COLO829 (cell line): ENCODE measurements at places on chromosomes 5 and 9.

GRCh38 chr9:72349911-72350310, 15.1 kb downstream of the ZFAND5 start:
- no peak for DNase-seq

GRCh38 chr5:75498208-75498777, 13.1 kb downstream of the CERT1 start:
- no peak for DNase-seq

GRCh38 chr5:159353661-159354252, 23.5 kb upstream of the IL12B start:
- no peak for DNase-seq

DNA sequence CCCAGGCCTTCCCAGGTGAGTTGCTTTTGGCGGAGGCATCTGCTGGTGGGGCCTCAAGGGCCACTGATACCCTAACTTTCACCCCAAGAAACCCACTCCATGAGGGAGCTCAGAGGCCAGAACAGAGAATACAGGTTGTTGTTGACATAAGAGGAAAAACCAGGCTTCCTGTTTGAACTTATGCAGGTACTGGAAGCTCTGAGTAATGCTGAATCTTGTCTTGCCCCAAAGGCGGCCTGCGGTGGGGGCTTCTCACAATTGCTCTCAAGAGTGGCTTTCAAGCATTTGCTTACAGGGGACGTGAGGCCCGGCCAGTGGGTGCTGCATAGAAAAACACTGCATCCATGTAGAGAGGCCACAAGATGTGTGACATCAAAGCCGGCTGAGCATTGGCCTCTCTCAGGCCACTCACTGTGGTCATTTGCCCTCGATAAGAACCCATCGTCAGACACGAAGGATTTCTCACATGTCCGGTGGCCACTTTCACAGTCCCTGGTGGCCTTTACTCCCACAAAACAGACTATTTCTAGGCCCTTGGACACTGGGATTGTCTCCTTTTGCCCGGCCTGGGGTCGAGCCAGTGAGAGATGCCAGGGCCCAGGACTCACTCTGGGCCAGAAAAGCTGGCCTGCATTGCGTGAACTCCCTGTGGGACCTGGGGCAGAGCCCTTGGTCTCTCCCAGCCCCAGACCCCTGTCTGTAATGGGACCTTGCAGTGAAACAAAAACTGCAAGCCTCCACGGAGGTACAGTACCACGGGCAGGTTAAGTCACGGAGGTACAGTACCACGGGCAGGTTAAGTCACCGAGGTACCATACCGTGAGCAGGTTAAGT, 34.5 kb upstream of the TCF7 start:
- no peak for DNase-seq

GRCh38 chr9:37676411-37676830, 25.7 kb downstream of the FRMPD1 start:
- DNase-seq, result no peak

DNA sequence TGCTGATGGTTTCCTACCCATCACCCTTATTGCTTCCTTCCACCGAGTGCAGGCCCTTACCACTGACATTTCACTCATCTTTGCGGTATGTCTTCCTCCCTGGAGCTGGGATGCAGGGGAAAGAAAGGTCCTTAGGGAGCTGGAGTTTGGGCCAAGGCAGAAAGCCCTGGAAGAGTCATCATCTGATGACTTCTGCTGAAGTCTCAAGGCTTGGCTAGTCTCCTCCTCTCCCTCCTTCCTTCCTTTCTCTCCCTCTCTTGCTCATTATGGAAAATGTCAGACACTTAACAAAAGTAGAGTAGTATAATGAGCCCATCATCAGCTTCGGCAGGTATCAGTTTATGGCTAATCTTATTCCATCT, 40.0 kb downstream of the LARP1 start:
- no peak for DNase-seq

DNA sequence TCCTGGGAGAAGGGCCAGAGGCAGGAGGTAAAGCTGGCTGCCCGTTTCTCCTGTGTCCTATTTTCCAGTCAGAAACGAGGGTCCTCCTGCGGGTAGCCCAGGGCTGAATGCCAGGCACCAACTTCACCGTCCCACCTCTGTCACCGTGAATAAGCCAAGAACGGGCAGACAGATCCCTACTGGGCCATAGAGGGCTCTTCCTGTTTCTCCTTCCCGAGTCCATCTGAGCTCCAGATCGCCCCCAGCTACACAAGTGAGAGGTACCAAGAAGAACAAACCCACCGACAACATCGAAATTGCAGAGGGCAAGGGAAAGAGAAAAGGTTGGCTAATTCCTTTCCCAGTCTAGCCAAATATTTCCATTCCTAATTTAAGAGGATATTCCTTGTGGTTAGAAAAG, 93.7 kb downstream of the SPOCK1 start:
- no peak for DNase-seq

DNA sequence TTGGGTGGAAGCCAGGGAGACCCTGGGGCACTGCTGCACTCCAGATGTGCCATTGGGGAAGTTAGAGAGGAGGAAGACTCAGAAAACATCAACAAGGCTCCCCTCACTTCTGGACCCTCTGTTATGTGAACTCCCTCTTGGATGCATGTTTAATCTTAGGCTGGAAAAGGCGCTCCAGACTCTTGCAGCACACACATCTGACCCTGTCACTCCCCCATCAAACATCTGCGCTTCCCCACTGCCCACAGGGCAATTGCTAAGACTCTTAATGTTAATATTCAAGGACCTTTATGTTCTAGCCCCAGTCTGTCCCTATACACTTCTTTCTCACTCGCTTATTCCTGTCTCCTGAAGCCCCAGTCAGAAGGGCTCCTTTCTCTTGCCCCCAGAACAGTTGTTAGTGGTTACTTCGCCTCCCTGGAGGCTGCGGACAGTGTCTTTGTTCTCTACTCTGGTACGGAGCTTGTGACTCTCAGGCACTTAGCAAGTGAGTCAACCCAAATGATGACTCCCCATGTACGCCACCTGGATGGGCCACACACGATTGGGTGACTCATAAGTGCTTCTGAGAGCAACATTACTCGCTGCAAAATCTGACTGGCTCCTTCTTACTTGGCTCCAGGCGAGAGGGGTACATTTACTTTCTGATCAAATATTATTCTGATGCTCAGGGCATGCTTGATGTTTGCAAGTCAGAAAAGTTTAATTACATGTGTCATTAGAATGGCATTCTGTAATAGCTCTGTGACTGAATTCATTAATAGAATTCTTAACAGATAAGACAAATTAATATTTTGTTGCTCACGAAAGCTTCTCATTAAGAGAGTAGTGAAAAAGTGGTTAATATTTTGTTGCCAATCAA, 193.6 kb downstream of the HSPA4 start:
- DNase-seq, result peak; percentile 67

DNA sequence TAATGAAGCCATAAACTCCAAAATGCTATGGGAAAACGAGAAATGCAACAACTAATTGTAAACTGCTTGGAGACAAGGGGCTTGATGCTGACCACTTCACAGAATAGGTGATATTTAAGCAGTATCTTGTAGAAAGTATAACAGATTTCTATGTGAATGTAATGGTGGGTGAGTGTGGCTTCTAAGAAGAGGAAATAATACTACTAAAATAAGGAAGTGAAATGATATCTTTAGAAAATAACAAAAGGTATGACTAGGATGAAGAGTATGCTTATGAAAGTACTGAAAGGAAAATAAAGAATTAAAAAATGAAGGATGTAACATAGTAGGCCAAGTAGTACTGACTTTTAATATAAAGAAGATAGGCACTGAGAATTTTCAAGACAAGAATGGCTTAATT, 94.2 kb downstream of the AGTPBP1 start:
- no peak for DNase-seq

GRCh38 chr5:118353970-118354369, 634.4 kb downstream of the DTWD2 start:
- peak; percentile 1 for DNase-seq

GRCh38 chr5:37494756-37495155, 115.6 kb downstream of the WDR70 start:
- no peak for DNase-seq

GRCh38 chr5:9157811-9158210, 388.1 kb downstream of the SEMA5A start:
- no peak for DNase-seq

- DNase-seq, result no peak
Observed at GRCh38 chr5:150352244-150353031, 5.1 kb upstream of the TCOF1 start.

DNA sequence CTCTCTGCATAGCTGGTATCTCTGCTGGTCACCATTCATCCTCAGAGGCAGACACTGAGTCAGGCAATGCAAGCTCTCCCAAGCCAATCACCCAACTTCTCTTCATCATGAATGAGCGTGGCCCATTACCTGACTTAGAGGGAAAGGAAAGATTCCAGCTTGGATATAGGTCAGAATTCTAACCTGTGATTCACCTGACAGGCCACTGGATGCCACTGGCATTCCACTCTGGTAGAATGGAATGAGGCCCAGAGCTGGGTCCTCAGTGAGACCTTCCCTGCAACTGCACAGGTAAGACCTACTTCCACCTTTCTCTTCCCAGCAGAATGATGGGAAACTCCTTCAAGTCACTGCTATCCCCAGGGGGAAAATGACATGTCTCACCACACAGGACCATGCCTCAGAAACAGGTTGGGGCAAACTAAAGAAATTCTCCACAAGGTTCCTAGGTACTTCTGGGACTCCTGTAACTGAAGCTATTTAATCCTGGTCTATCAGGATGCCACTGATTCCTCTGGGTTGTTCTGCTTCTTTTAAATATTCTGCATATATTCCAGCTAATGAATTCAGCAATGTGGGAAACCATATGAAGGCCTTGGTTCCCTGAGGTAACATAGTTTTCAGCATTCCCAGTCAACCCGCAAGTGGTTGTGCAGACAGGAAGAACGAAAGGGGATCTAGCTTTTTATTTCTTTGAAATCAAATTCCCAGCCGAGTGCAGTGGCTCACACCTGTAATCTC, 62.0 kb downstream of the SUSD1 start:
- no peak for DNase-seq

DNA sequence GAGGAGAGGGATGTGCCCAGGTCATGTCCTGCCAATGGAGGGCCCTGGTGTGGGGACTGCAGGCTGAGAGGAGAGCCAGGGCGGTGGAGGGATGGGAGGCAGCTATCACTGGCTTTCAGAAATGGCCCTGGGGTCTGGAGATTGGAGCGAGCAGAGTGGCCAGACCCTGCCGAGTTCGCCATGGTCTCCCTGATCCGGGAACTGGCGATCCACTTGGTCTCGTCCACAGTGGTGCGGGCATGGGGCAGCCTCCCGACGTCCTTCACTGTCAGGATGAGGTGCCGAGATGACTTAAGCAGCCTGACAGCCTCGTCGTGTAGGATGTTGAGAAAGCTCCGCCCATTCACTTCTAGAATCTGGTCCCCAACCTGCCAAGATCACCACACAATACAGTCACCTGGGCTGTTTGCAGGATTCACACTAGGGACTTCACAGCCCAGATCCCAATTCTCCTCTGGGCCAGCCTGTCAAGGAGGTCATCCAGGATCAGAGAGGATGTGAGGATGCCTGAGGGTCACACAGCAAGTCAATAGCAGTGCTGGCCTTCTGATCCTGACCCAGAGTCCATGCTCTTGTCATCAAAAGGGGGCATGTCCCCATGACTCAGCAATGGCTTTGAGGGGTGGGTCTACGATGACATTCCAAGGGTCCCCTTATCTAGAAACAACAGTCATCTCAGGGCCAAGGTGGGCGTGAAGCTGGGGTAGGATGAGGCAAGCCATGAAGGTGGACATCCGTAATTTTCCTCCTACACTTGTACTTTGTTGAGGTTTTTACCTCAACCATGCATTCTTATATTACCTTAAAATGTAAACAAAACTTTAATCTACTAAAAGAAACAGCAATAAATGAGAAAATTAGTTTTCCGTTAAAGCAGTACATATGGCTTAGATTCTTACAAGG, 38.5 kb upstream of the AKNA start:
- no peak for DNase-seq

DNA sequence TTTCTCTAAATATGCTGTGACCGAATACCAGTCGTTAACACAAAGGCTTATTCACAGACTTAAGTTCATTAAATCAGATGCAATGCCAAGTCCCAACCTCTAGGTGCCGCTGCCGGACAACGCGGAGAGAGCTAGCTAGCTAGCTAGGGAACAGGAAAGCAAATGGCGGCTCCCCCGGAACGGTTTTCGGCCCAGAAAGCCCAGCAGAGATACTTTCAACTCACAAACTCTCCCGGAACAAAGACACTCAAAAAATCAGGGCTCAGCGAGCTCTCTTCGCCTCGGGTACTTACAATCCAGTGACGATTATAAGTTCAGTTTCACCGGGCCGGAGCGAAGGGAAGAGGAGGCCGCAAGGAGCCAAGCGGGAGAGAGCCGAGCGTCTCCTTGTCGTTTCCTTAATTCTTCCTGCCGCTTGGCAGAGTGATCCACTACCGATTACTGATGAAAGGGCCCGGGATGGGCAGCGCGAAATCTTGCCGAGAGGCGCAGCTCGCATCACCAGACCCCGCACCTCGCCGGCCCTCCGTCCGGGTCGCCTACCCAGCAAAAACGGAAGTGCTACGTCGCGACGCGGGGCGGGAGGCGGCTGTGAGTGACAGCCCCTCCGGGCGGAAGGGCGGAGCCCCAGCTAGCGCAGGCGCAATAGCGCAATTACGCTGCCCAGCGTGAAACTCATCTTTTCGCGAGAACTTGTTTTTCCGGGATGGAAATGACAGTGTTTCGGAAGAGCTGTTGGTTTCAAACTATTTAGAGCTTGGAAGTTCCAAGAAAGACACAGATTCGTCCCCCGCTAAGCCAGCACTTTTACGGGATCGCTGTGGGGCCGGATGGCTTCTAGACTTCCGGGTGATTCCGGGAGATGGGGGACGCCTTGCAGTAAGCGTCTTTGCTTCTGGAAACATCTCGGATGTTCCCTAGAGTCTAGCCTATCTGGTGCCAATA, at the start of gene TAF7:
Gene TAF7, minus strand, starts transcription at position 560 of the 945 bp plus-strand sequence. CDS start 740 bp downstream, outside the sequence.
- peak; percentile 69 for DNase-seq

- DNase-seq, result no peak
Observed at GRCh38 chr5:178331491-178331996, 98.9 kb upstream of the PHYKPL start.

GRCh38 chr5:14809369-14810155, 62.0 kb downstream of the ANKH start:
- DNase-seq, result peak; percentile 35

GRCh38 chr9:121399883-121400607, 30.0 kb upstream of the STOM start:
- DNase-seq, result peak; percentile 68

GRCh38 chr5:111984044-111984443, 227.1 kb upstream of the NREP start:
- DNase-seq, result peak; percentile 87

GRCh38 chr9:23563517-23563916, 262.5 kb downstream of the ELAVL2 start:
- DNase-seq, result peak; percentile 13

DNA sequence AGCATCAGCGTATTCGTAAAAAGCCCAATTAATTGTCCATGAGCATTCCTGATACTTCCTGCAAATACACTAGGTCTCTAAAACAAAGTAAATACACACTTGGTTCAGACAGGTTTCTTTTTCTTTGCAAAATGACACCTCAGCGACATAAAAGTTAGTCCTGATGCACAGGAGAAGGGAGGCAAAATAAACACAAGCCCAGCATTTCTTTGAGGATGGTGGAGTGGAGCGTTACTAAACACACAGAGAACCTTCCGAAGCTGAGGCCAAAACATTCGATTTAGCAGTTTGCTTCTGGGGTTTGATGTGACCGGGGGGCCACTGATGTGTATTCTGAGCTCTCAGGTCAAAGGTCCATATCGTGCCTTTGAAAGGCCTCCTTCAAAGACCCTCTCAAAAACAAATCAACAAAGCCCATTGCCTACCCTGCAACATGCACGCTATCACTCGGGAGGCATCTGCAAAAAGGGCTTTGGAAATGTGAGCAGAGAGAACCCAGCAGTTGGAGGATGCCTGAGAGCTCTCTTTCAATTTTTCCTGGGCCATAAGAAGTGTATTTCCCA, 268.4 kb upstream of the PANK3 start:
- no peak for DNase-seq
